ENCODE measurements at places on chromosomes 5 and 9.

DNA sequence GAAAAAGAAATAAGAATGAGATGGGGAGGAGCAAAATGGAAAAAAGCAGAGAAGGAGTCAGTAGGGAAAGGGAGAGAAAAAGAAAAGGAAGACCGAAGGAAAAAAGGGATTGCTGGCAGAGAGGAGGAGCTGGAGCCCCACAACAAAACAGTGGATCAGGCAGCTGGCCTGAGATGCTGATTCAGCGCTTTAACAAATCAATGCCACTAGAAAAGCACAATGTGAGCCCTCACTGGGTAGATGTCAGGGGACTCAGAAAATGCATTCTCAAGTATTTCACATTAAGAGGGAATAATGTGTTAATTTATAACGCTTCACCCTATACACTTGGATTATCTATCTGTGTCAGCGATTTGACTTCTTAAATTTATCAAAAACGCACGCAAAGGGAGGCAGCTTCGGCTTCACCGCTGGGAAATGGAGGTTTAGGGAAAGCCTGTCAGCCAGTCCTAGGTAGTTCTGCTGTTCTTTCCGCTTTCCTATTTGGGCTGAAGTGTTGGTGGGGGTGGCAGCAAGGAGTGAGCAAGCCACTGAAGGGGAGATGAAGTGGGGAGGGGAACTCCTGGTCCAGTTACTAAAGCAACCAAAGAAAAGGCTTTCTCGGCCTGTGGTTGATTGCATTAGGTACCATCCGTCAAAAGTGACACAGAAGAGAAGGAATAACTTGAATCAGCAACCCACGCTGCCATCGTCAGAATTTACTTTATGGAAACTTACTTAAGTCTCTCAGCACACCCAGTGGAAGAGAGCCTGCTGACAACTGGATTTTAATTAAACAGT lies 161.6 kb downstream of the BNC2 start:
- no peak for DNase-seq

DNA sequence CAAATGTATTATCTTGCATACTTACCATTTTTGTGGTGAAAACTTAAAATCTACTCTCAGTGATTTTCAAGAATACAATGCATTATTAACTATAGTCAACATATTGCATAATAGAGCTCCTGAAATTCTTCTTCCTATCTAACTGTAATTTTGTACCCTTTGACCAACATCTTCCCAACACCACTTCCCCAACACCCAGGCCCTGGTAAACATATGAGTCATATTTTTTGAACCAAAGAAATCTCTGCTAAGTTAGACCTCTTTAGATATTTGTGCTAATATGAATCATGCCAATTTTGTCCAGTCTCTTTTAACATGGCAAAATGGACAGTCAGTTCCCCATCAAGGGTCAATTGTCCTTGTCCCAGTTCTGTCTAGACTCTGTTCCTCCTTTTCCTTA lies 18.5 kb upstream of the RGS7BP start:
- no peak for DNase-seq

DNA sequence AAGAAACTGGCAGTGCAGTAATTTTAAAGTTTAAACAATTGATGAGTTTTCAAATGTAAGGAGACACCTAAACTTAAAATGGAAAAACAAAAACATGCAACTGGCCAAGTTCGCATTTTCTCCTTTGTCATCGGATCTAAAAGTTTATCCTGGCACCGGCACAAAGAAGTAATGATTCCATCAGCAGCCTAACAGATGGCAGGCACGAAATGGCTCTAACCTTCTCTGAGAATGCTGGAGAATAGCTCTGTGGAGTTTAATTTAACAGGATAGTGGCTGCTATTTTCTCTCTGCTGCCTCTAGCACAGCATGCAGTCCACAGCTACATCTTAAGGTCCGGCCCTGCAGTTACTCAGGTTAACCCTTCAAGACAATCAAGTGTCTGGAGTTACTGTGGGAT lies 82.2 kb downstream of the PRELID2 start:
- DNase-seq = no peak

- DNase-seq = no peak
Observed at GRCh38 chr5:128163991-128164390, 80.4 kb downstream of the SLC12A2 start.

DNA sequence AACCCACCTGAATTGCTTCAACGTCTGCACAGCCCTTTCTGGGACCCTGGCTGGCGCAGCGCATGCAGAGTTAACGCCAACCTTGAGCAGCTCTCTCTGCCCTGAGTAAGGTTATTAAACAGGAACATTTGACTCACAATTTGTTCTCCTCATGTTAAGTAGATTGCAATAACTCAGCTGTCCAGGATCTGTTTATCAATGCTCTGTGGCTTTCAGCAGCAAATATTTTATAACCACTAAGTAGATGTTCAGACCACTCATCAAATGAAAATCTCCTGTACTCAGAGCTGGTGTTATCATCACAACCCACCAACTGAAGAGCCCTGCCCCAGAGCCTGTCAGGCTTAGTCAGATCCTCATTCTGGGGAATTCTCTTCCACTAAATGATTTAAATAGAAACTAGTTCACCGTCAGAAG lies 403.0 kb downstream of the ZNF608 start:
- DNase-seq = no peak

- no peak for DNase-seq
Observed at GRCh38 chr5:124825983-124826337, 79.5 kb upstream of the ZNF608 start.

DNA sequence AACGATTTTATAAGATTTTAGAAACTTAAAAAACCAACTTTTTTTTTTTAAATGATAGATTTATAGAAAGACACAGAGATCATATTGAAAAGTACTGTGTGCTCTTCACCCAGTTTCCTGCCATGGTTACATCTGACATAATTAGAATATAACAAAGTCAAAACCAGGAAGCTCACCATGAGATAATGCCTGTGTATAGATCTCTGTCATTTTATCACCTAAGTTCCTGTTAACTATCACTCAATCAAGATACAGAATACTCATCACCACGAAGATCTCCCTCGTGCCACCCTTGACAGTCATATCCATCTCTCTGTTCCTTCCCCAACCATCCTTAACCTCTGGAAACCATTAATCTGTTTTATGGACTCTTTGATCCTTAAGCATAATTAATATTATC lies 39.1 kb downstream of the POC5 start:
- no peak for DNase-seq

GRCh38 chr9:113979343-113980127 lies 98.6 kb downstream of the AMBP start:
- DNase-seq = no peak

GRCh38 chr5:73550016-73550415 lies 15.4 kb downstream of the ANKRA2 start:
- no peak for DNase-seq

DNA sequence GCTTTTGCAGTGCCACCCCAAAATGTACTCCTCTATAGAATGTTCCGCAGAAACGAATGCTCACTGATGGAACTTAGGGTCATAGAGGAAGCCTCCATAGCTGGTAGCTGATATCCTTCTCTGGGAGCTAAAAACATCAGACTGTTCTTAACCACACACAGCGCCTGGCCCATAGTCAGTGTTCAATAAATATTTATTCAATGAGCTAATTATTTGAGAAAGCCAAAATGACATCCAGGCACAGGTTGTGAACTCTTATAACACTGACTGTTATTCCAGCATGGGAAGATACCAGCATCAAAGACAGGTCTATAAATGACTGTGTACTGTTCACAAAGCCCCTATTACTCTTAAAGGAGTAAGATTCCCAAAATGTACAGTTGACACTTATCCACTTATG lies 12.9 kb downstream of the GDF9 start:
- DNase-seq = no peak

DNA sequence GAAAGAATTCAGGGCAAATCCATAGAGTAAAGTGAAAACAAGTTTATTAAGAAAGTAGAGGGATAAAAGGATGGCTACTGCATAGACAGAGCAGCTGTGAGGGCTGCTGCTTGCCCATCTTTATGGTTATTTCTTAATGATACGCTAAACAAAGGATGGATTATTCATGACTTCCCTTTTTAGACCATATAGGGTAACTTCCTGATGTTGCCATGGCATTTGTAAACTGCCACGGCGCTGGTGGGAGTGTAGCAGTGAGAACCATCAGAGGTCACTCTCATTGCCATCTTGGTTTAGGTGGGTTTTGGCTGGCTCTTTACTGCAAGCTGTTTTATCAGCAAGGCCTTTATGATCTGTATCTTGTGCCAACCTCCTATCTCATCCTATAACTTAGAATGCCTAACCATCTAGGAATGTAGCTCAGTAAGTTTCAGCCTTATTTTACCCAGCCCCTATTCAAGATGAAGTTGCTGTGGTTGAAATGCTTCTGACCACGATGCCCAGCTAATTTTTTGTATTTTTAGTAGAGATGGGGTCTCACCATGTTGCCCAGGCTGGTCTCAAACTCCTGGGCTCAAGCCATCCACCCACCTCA lies 42.1 kb downstream of the RFK start:
- peak; percentile 24 for DNase-seq

GRCh38 chr5:68369023-68369359 lies 153.4 kb downstream of the PIK3R1 start:
- no peak for DNase-seq

GRCh38 chr9:95507464-95508241 lies 9.1 kb downstream of the PTCH1 start:
- DNase-seq = no peak

DNA sequence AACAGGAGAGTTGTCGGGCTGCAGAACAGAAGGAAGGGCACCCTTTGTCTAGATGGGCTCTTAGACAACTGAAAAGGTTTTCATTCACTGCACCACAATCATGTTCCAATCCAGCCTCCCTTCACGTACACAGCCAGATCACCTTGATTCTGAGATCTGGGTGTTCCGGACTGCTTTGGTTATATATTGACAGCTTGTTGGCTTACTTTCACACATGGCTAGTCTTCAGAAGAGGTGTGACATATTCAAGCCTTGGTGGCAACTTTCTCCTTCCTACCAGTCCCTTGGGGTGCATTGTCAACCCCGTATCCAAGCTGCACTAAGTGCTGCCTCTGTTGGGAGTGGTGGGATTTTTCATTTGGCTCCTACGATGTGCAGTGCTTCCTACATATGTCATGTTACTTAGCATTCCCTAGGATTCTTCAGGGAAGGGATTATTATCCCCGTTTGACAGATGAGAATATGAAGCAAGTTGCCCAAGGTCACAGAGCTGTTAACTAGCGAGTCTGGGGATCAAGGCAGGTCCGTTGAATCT lies 100.6 kb downstream of the LIFR start:
- no peak for DNase-seq

GRCh38 chr5:2996248-2996647 lies 244.8 kb upstream of the IRX2 start:
- no peak for DNase-seq

DNA sequence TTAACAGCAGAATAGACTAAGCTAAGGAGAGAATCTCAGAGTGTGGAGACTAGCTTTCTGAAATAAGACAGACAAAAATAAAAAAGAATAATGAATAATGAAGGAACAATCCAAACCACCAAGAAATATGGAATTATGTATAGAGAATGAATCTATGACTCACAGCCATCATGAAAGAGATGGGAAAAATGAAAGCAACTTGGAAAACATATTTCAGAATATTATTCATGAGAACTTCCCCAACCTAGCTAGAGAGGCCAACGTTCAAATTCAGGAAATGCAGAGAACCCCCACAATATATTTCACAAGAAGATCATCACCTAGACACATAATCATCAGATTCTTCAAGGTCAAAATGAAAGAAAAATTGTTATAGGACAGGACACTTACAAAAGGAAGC lies 349.0 kb upstream of the MPDZ start:
- no peak for DNase-seq

GRCh38 chr9:132488626-132489025 lies 78.6 kb downstream of the CFAP77 start:
- DNase-seq = no peak

DNA sequence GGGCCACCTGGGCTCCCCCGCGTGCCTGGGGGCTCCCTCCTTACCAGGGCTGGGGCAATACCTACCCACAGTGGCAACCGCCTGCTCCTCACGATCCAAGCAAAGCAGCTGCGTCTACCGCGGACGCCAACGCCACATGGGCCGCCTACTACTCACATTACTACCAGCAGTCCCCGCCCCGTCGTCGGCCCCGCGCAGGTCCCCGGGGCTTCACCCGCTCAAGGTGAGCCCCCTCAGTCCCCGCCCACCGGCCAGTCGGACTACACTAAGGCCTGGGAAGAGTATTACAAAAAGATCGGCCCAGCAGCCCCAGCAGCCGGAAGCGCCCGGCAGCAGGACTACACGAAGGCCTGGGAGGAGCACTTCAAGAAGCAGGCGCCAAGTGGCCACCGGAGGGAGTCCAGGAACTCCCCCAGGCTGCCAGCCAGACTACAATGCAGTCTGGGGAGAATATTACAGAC lies 106.0 kb upstream of the MTAP start:
- DNase-seq = no peak

GRCh38 chr9:20271723-20272122 lies 350.6 kb downstream of the MLLT3 start:
- DNase-seq = no peak

- no peak for DNase-seq
Observed at GRCh38 chr9:33860200-33860871, 43.4 kb downstream of the UBE2R2 start.

- no peak for DNase-seq
Observed at GRCh38 chr5:93603078-93603792, 20.2 kb downstream of the NR2F1 start.

GRCh38 chr9:69997524-69997923 lies 46.1 kb upstream of the MAMDC2 start:
- no peak for DNase-seq

- no peak for DNase-seq
Observed at GRCh38 chr5:624951-625230, 12.8 kb downstream of the CEP72 start.

GRCh38 chr9:116661037-116661954 lies 25.8 kb upstream of the TRIM32 start:
- peak; percentile 58 for DNase-seq

- peak; percentile 56 for DNase-seq
Observed at GRCh38 chr5:102312586-102313370, 16.7 kb upstream of the SLCO4C1 start.

GRCh38 chr5:16538006-16538405 lies 72.4 kb upstream of the ZNF622 start:
- DNase-seq = no peak

GRCh38 chr9:126454795-126455194 lies 128.2 kb downstream of the MVB12B start:
- no peak for DNase-seq

- DNase-seq = no peak
Observed at GRCh38 chr5:76331126-76331525, 72.0 kb upstream of the IQGAP2 start.

DNA sequence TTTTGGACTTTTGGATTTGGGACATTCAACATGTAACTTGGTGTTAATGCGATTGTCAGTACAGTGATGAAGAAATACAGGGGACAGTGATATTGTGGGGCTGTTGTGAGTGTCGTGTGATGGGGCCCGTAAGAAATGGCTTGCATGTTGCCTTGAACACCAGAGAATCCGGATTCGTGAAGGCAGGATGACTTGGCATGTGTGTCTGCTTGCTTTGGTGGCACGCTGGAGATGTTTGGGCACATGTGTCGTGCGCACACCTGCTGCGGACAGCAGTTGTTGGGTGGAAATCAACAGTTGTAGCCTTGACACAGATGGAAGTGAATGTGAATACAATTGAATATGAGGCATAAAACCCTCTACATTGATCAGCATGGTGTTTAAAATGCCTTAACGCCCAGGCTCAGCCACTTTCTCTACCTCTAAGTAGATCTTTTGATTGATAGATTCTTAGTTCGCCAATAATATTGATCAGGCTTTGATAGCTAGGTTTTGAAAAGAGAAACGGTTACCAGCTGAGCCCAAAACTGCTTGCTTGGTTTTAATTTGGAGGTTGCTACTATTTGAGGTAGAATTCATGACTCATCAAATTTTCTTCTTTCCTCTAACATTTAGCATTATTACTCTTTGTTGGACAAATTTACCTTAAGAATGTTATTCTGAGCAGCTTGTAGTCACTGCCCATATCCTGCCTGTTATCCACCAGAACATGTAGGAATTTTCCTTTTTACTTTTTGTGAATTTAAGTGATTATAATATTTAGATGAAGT lies 94.4 kb downstream of the TRIO start:
- no peak for DNase-seq
